ENCODE measurements at places on chromosomes 2 and 18.

DNA sequence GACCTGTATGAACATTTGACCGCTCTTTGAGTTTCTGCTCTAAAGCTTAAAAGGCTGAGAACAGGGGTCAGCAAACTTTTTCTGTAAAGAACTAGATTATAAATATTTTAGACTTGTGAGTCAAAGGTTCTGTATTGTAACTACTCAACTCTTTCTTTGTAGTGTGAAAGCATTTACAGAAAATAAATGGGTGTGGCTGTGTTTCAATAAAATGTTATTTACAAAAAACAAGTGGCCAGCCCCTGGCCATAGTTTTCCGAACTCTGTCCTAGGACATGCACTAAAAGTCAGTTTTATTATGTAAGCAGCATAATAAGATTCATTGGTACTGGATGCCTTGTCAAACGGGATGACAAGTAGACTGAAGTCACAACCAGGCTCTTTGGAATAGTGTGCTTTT, 434.9 kb downstream of the ZEB2 start:
- DNase-seq: no peak

GRCh38 chr2:174395284-174395968, at the start of gene SCRN3:
TSS of gene SCRN3 (plus strand) at chr2:174395730. CDS start at chr2:174398284, 2,554 bp downstream.
- DNase-seq: peak; percentile 88

GRCh38 chr2:34848691-34849090, 1249.6 kb upstream of the FAM98A start:
- no peak for DNase-seq

GRCh38 chr2:144472911-144473310, 47.0 kb downstream of the ZEB2 start:
- DNase-seq: no peak

- DNase-seq: no peak
These were observed 26.6 kb downstream of the TMEM18 start for GRCh38 chr2:650343-651310.

- no peak for DNase-seq
These were observed 171.6 kb downstream of the BCL2 start for GRCh38 chr18:63147973-63148372.

- no peak for DNase-seq
These were observed 375.2 kb upstream of the SMIM21 start for GRCh38 chr18:75802681-75803080.

DNA sequence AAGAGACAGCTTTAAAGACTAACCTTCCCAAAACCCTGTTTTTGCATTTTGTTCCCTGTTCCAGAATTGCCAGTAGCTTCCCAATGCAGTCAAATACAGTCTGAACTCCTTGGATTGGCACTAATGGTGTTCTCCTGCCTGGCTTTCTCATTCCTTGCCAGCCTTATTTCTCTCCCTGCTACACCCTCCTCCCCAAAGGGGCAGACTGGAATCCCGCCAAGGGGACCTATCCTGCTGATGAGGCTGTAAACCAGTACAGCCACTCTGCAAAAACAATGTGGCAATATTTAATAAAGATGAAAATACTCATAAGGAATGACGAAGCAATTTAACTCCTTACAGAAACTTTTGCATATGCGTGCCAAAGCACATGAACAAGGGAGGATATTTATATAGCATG, 4.5 kb upstream of the SLC4A5 start:
- DNase-seq: no peak

GRCh38 chr2:240574386-240575100, 6.3 kb downstream of the RNPEPL1 start:
- DNase-seq: no peak

DNA sequence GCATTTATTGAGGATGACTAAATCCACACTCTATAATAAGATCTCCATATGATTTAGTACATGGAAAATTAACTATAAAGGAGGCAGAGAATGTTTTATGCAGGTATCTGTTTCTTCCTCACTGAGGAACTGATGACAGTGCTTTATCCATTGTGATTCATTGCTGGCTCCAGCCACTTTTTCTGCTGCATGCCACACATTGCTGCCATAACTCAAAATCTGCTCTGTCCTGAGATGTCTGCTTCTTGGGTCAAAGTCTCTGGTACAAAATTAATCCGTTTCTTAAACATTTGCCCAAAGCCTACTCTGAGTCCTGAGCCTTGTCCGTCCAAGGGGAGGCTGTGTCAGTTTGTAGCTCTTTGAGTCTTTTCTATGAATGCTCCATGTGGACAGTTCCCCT, 15.5 kb upstream of the ARHGAP28 start:
- DNase-seq: no peak

GRCh38 chr18:79983793-79984192, 4.6 kb downstream of the TXNL4A start:
- DNase-seq: no peak

- no peak for DNase-seq
These were observed 9.7 kb downstream of the GPR55 start for GRCh38 chr2:230915319-230915718.

DNA sequence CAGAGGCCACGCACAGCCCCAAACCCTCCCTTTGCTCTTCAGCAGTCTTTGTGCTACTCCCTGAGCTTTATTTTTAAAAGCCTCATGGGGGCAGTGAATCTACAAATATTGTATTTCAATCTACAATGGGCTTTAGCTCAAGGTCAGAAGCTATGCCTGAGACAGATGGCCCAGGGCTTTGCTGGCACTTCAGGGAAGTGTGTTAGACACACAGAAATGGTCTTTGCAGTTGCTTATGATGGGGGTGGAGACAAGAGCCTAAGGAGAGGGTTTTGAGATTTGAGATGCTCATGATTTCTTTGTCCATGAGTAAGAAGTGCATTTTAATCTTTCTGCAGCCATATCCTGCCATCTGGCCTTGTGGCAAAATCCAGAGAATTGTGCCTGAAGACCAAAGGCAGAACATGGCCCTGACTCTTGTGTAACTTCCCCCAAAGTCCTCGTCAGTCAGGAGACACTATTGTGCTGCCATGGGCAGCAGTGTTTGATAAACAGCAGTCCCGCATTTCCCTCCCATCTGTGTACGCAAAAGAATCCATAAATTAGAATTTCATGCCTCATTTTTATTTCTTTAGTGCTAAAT, 92.6 kb downstream of the VAPA start:
- no peak for DNase-seq

- DNase-seq: no peak
These were observed 7.4 kb upstream of the RHOB start for GRCh38 chr2:20439503-20439902.

DNA sequence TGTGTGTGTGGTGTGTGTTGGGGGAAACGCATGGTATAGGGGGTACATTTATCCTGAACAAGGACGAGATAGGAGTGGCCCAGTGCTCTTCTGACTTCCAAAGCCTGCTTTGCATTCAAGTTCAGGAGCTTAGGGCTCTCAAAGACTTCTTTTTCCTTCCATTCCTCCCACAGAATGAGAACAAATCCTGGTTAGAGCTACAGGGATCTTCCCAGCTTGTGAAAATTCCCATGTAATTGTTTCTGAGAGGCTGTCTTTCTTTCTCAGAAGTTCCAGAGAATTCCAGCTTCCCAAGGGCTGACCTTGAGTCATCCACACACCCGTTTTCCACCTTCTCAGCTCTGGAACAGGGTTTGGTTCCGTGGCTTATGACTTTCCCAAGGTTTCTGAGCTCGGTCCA, 38.9 kb downstream of the FASTKD2 start:
- no peak for DNase-seq

DNA sequence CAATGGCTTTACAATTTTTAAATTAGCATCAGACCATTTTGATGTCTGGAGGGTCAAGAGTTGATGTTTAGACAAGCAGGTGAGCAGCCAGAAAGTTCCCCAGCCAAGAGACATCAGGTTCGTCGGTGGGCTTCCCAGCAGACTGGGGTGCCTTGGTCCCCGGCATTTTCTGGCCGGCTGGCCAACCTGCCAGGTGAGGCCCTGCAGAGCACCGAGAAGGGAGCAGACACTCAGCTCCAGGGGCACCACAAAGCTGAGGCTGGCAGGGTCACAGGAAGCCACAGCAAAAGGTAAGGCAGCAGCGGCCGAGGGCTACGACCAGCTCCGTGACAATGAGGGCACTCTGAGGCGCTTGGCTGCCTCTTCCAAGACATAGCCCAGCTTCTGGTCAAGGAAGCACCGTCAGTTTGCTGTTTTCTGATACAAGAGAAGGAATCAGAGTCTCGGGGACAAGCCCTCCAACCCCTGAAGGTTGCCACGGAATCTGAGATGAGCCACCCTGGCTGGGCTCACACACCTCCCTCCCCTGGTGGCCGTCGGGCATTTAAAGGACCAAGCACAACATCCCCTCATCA, 229.0 kb downstream of the MGAT5 start:
- DNase-seq: no peak

- no peak for DNase-seq
These were observed 47.0 kb downstream of the PROC start for GRCh38 chr2:127465258-127465657.

GRCh38 chr2:172582656-172583055, 26.8 kb downstream of the PDK1 start:
- no peak for DNase-seq

- DNase-seq: peak; percentile 24
These were observed 21.6 kb downstream of the TRPM8 start for GRCh38 chr2:233938676-233939370.

DNA sequence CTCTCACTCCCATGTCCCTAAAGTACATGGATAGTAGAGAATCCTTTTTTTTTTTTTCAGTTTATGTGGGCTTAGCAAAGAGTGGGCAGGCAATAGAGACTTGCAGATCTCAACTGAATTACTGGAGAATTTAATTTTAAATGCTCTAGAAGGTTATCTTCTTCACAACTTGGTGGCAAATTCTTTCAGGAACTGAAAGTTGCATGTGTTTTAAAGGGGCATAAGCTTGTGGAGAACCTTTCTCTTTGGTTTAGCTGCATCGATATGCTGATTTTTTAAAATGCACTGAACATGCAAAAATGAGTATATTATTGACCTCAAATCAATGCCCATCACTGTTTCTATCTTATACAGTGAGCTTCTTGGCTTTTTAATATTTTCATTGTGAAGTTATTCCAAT, 24.9 kb upstream of the GALNT3 start:
- no peak for DNase-seq

GRCh38 chr2:156385242-156385641, 50.9 kb upstream of the GPD2 start:
- DNase-seq: no peak

GRCh38 chr2:172976816-172977215, 98.8 kb upstream of the MAP3K20 start:
- no peak for DNase-seq

GRCh38 chr2:197131558-197131855, 179.1 kb downstream of the ANKRD44 start:
- DNase-seq: no peak

DNA sequence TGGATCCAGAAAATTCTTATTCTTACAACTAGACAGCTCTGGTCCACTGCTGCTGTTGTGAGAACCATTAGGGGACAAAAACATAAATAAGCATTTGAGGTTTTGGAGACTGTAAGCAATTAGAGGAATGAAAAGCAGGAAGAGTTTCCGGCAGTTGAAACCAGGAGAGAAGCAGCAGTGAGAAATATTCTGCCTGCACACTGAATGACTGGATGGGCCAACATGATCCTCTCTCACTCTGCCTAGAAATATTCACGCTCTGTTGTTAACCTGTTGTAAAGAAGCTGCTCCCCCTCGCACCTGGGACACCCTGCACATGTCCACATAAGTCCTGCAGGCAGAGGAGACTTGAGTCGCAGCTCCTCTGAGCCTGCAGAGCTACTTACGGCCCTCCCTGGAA, 60.4 kb upstream of the RNF152 start:
- DNase-seq: no peak

- no peak for DNase-seq
These were observed 16.0 kb downstream of the ACTR3 start for GRCh38 chr2:113905886-113906285.

- DNase-seq: no peak
These were observed 843.2 kb upstream of the ID2 start for GRCh38 chr2:7838669-7839068.

GRCh38 chr18:72468021-72468710, 76.0 kb downstream of the CBLN2 start:
- DNase-seq: no peak

- no peak for DNase-seq
These were observed 79.1 kb downstream of the RBBP8 start for GRCh38 chr18:23012249-23012648.

DNA sequence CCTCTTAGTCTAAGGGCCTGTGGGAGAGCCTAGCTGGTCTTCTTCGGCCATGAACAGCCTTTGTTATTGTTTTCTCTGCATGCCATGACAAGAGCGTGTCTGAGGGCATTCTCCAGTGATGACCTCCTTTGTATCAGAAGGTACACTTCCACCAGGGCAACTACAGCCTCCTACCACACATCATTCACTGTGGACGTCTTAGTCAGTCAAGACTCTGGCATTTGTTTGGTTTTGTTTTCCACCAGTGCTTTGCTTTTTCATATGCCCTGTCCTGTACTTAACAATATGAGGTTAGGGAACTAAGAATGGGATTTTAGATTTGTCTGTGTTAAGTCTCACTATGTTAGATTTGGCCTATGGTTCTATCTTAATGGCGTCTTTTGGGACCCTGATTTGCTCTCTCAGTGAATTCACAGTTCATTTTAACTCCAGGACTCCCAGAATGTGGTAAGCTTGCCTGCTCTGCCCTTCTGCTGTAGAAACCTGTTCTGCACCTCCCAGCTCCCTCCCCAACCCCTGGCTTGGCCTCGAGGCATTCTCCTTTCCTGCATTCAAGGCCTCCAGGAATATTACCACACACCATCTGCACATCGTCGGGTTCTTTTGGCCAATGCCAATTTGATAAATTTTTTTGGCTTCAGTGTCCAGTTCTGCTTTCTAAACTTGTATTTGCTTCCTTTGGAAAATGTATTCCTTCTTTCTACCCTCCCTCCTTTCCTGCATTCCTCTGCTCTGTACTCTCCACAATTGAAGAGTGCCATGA, 42.8 kb upstream of the IL1R1 start:
- DNase-seq: no peak

DNA sequence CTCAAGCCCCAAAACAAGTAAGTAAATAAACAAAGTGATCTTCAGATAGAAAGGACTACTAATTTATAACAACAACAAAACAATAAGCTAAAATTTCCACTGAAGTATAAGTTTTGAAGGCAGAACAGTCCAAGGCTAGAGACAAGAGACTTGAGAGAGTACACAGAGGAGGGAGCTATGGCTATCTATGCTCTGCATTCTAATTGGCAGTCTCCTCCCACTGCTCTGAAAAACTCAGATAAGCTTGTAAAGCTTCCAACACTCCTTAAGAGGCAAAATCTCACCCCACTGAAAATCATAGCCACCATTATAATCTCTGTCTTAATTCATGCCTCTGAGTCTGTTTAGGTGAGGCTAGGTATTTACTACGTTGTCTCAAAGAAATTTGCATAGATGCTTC, 714.6 kb upstream of the LRATD1 start:
- no peak for DNase-seq

GRCh38 chr2:85672456-85672855, 4.5 kb upstream of the SFTPB start:
- DNase-seq: no peak

DNA sequence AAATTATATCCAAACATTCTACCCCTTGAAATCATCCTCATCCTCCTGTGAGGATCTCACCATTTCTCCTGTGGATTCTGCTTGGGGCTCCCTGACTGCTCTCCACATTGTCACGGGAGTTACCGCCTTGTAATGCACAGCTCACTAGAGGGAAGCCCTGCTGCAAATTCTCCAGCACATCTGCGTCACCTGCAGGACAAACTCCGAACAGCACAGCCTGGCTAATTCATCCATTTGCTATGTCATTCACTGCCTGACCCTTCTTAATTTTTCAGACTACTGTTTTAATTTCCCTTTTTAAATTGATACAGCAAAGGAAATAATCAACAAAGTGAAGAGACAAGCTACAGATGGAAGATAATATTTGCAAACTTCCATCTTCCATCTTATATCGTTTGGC, 627.4 kb downstream of the FBXO15 start:
- DNase-seq: no peak

Measured in right kidney (tissue), 9 donors.